Daoy (cell line): ENCODE measurements at places on chromosomes 2 and 18. TPM values are rescaled to one million over a fixed set of nuclear protein-coding genes. Genes with fewer than 3 reads are reported as not detected.

- no peak for DNase-seq
Measured at GRCh38 chr2:230738924-230739323, 26.3 kb downstream of the CAB39 start.

GRCh38 chr2:213021971-213022899 is 129.2 kb downstream of the IKZF2 start:
- DNase-seq = peak; percentile 59

- DNase-seq = no peak
Measured at GRCh38 chr18:22194151-22194598, 24.8 kb downstream of the GATA6 start.

- no peak for DNase-seq
Measured at GRCh38 chr2:144894612-144895599, 375.0 kb upstream of the ZEB2 start.

DNA sequence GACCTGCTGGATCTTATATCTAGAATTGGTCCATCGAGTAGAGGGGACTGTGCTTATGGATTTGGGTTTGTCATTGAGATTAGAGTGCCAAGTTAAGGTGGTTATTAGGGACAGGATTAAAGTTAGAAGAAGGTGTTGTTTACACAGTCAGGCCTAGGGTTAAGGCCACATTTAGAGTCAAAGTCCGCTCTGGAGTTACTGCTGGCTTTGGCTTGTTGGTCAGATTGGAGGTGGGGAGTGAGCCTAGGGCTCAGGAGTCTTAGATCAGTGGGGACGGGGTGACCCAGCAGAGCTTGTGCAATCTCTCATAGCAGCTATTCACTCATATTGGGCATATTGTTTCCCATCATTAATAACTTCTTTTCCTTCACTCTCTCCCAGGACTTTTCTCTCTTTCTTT is 13.5 kb upstream of the EPAS1 start:
- DNase-seq = no peak

DNA sequence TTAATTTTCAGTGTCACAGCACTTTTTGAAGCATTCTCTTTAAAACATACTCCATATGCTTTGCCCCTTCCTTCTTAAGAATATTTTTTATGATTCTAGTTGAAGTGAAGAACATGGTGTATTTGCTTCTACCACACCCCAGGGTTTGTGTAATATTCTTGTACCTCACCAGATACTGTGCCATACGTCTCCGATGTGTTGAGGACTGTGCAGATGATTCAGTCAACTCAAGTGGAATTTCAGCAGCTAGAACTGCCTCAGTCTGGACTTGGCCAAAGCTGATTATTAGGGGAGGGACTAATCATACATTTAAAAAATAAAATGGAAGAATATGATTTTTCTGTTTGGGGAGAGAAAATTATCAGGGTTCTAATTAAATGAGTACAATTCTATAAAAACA is 115.7 kb downstream of the MYO1B start:
- no peak for DNase-seq

- DNase-seq = no peak
Measured at GRCh38 chr18:38575023-38575422, 1009.4 kb upstream of the CELF4 start.

- DNase-seq = no peak
Measured at GRCh38 chr2:82576656-82577055, 1882.4 kb downstream of the SUCLG1 start.

GRCh38 chr18:48600456-48601090 is 61.7 kb downstream of the CTIF start:
- no peak for DNase-seq

DNA sequence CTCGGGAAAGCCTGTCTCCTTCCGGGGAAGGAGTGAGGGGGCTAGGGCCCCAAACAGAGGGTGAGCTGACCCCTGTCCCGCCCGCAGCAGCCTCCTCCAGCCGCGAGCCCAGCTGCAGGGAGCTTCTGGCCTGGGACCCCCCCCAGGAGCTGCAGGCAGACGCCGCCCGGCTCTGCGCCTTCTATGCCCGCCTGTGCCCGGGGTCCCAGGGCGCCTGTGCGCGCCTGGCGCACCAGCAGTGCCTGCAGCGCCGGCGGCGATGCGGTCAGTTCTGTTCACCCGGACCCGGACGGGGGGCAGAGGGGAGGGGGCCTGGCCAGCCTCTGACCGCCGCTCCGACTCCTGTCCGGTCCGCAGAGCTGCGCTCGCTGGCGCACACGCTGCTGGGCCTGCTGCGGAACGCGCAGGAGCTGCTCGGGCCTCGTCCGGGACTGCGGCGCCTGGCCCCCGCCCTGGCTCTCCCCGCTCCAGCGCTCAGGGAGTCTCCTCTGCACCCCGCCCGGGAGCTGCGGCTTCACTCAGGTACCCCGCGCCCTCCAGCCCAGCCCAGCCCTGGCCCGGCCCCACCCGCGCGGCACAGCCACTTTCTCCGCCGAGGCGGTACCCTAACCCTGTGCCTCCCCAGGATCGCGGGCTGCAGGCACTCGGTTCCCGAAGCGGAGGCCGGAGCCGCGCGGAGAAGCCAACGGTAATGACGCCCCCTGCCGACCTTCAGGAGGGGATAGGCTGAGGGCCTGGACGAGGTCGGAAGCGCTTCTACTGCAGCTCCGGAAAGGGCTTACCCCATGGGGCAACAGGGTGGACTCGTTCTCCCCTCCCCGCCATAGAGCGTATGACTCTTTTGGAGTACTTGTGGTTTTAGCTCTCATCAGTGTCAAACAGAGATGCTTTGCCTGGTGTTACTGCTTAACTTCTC is 2.0 kb upstream of the CHRND start:
- peak; percentile 62 for DNase-seq

- no peak for DNase-seq
Measured at GRCh38 chr2:38159597-38159996, 83.6 kb upstream of the CYP1B1 start.

DNA sequence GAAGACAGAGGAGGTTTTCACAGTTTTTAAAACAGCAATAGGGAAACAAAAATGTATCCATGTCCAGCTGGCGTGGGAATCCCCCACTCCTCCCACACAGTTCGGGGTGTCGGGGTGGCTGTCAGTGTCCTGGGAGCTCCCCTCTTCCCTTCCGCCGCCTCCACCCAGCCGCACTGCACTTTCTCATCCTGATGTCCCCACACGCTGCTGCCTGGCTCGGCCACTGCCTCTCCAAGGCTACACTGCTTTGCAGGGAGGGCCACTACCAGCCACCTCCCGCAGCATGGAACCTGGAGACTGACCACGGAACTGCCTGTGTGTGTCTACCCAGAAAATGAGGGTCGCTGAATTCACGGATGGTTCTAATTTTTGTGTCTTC is 138.7 kb upstream of the CTDP1 start:
- no peak for DNase-seq

- no peak for DNase-seq
Measured at GRCh38 chr18:3179430-3180089, 40.2 kb downstream of the MYOM1 start.

GRCh38 chr2:72630767-72631166 is 195.1 kb downstream of the EXOC6B start:
- DNase-seq = no peak

- peak; percentile 91 for DNase-seq
Measured at GRCh38 chr2:113282747-113283533, 4.2 kb upstream of the PAX8 start.

DNA sequence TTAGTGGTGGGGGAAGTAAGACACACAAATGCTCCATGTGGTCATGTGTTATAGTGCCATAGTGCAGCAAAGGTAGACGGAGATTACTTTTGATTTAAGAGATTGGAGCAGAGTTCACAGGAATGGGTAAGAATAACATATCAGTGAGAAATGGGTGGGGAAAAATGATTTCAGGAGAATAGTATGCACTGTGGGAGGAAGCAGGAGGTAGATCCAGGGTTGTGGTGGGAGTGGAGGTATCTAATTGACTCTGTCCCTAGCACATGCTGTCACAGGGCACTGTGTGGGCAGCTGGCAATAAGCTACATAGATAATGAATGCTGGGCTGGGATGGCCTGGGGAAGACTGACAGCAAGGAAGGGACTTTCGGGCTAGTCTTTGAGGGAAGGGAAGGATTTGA is 65.3 kb downstream of the STAT1 start:
- peak; percentile 86 for DNase-seq

BCL2 gene
- total RNA-seq = 2.2 and 2.7 TPM in 2 replicates

TRABD2A gene
- total RNA-seq = 4.4 and 4.7 TPM in 2 replicates

DLX1 gene
- total RNA-seq = 7.3 and 7.4 TPM in 2 replicates

C18orf54 gene
- 5.8 and 7.7 TPM in 2 replicates for total RNA-seq

SLC40A1 gene
- total RNA-seq = 2.3 and 5.6 TPM in 2 replicates

SGPP2 gene
- total RNA-seq = 0.74 and 0.92 TPM in 2 replicates
